ENCODE measurements at places on chromosomes 11 and 22.

- no peak for DNase-seq
Observed at GRCh38 chr11:78085972-78086371, 6.3 kb upstream of the NDUFC2 start.

DNA sequence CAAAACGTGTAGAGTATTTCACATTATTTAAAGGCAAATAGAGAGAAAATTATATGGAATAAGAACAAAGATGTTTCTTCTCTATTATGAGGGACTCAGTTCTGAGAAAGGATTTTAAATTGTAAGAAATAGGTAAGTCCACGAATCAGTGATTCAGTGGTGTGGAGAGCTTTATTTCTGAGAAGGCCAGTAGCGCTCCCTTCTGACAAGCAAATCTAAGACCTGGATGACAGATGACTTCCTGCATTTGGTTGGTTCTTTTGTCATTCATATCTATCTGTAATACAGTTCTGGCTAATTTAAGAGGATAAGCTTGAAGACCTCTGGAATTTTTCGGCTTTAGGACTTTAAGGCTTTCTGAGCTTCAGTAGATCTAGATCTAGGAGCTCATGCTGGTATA, 7.0 kb downstream of the CD3E start:
- DNase-seq: no peak

DNA sequence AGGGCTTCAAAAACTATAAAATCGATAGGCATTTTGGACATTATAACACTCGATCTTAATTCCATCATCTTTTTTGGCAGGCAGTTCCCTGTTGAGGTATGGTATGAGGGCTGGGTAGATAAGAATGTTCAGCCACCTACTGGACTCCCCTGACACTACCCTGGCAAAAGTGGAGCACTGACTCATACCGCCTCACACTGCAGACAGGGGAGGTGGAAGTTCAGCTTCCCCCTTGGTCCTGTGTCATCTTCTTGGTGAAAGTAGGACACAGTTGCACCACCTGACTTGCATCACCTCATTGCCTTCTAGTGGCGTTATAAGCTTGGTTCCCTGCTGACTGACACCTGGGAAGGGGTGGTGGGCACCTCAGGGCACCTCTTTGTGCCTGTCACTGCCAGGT, 30.4 kb downstream of the PAAF1 start:
- peak; percentile 50 for DNase-seq

GRCh38 chr22:35995772-35996171, 32.9 kb downstream of the RBFOX2 start:
- DNase-seq: peak; percentile 99
